ENCODE measurements at places on chromosomes 4 and X. TPM values are rescaled to one million over a fixed set of nuclear protein-coding genes. Genes with fewer than 3 reads are reported as not detected.
A peak's percentile ranks its signal among the peaks of the same experiment; 100 is the strongest.

FABP2 gene
- not detected for total RNA-seq

INTS6L gene
- 0.37 TPM for total RNA-seq

GLOD5 gene
- 2.7 TPM for total RNA-seq

KDR gene
- 12.6 TPM for total RNA-seq

CT45A10 gene
- total RNA-seq, result not detected

OCRL gene
- 8.3 TPM for total RNA-seq

DNA sequence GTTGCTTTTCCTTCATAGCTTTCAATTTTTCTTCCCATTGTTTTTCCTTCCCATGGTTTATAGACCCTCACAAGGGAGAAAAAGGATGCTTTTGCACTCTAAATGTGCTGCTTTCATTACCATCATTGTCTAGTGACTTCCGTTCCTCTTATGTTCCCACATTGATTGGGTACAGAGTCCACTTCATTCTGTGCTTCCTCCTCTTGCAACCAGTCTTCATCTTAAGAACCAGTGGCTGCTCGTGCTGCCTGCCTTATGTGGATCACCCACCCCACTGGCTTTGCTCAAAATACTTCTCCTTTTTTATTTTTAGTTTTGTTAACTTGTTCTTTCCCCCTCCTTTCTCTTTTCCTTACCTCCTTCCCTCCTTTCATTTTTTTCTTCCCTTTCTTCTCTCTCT lies 76.5 kb upstream of the BOD1L1 start:
- DNase-seq, result no peak

DNA sequence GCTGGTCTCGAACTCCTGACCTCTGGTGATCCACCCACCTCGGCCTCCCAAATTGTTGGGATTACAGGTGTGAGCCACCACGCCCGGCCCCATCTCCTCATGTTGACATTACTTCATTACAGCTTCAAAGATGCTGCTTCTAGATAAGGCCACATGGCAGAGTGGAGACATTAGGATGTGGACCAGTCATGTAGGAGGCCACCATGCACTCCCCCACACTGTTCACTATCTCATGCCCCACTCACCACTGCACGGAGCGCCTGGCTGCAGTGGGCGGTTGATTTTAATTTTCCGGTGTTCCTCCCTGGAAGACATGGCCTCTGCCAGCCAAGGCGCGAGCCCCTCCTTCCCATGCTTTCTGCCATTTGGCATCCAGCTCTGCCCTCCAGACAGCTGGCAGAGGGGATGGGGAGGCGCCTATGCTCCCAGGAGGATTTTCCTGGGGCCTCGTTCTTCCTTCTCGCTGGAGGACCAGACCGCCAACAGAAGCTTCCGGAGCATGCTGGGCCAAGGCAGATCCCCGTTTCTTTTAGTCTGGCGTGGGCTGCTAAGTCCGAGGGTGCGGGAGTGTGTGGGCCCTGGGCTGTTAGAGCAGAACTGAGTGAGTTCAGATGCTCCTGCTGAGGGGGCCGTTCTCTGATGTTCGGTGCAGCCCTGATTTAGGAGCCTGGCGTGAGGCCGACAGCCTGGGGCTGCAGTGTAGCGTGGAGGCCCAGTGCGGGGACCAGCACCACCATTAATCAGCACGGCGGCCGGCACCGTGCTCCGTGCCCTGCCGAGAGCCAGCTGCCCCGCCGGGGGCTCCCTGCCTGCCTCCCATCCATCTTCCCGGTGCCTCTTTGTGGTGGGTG lies 93.1 kb downstream of the SORCS2 start:
- no peak for DNase-seq

- DNase-seq, result no peak
These were observed 111.8 kb upstream of the DKK2 start for GRCh38 chr4:107147873-107148272.

- no peak for DNase-seq
These were observed 67.6 kb upstream of the GYPA start for GRCh38 chr4:144208074-144208473.

- DNase-seq, result no peak
These were observed 88.4 kb upstream of the GUCY1A1 start for GRCh38 chr4:155578219-155578618.

DNA sequence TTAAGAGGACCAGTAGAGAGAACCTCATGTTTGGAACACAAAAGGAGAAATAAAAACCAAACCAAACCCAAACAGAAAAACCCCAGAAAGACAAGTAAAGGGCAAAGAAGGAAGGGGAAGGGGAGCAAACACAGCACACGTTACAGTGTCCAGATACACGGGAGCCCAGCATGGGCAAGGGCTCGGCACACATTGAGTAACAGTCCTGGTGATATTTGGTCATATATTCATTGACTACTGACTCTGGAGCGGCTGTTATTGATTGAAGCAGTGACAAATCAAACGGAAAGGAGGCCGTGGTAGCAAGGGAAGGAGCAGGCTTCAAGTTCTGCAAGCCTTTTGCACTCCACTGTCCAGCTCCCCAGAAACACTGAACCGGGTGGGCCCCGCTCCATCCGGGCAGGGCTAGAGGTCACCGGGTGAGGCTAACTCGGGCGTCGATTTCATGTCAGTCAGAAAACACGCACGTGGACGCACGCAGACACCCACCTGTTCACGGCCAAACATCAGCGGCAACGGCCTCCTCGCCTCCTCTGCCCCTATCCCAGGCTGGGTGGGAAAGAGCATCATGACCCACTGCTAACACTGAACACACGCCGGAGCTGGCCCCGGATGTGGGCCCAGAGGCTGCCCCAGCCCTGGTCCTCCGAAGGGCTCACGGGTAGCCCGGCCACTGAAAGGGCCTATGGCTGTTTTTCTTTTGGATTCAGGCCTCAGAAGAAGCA lies 3.7 kb upstream of the IRAK1 start:
- DNase-seq, result no peak

- no peak for DNase-seq
These were observed 28.2 kb upstream of the CENPU start for GRCh38 chr4:184762100-184762499.

DNA sequence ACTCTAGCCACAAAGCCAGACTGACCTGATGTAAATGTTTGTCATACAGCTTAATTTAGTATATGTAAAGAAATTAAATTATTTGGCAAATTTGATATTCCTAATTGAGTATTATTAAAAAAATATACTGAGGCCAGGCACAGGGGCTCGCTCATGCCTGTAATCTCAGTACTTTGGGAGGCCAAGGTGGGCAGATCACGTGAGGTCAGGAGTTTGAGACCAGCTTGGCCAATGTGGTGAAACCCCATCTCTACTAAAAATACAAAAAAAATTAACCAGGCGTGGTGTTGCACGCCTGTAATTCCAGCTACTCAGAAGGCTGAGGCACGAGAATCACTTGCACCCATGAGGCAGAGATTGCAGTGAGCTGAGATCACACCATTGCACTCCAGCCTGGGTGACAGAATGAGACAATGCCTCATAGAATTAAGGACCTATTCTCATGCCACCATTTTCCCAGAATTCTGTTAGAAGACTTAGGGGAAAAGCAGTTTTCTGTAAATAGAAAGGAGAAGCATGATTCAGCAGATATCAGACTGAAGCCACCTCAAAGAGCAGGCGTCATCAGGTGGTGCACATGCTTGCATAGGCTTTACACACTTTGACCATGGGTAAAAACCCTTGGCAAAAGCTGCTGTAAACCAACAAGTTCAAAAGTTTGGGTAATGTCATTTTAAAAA lies 6.1 kb downstream of the UBQLN2 start:
- DNase-seq, result no peak

DNA sequence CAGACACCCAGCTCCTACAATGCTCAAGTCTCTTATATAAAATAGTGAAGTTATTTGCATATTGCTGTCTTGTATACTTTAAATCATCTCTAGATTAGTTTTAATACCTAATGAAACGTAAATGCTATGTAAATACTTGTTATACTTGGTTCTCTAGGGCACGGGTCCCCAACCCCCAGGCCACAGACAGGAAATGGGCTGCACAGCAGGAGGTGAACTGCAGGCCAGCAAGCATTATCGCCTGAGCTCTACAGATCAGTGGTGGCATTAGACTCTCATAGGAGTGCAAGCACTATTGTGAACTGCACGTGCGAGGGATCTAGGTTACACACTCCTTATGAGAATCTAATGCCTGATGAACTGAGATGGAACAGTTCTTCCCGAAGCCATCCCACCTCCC lies 395.9 kb upstream of the EMCN start:
- no peak for DNase-seq

DNA sequence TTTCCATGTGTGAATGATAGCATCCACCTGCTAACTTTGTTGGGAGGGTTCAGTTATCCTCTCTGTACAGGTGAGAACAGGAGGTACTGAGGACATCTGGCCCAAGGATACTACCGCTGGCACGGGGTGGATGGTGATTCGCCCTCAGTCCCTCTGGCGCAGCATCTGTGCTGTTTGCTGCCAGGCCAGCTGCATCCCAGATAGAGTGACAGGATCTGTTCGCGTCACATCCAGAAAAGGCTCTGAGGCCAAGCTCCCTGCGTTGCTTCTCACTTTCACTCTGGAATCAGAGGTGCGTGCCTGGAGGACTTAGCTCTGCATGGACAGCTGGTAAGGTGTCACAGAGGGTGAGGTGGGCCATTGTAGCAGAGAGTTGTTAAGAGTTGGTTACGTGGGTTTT lies 95.4 kb downstream of the TBL1X start:
- no peak for DNase-seq

DNA sequence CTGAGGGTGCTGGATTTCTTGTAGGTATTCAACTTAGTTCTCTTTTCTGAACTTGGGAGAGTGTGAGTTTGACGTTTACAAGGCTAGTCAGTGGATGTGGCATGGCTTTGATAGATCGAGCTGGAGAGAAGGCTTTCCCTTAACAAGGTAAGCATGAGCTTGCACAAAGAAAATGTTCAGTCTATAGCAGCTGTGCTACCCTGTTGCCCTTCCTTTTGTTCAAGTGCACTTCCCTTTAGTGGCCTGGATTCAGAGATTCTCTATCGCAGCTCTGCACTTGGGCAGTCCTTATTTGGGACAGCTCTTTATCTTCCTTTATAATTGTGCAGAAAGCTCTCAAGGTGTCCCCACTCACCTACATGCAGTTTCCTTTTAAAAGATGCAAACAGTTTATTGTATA lies 198.0 kb downstream of the ARHGAP24 start:
- no peak for DNase-seq

DNA sequence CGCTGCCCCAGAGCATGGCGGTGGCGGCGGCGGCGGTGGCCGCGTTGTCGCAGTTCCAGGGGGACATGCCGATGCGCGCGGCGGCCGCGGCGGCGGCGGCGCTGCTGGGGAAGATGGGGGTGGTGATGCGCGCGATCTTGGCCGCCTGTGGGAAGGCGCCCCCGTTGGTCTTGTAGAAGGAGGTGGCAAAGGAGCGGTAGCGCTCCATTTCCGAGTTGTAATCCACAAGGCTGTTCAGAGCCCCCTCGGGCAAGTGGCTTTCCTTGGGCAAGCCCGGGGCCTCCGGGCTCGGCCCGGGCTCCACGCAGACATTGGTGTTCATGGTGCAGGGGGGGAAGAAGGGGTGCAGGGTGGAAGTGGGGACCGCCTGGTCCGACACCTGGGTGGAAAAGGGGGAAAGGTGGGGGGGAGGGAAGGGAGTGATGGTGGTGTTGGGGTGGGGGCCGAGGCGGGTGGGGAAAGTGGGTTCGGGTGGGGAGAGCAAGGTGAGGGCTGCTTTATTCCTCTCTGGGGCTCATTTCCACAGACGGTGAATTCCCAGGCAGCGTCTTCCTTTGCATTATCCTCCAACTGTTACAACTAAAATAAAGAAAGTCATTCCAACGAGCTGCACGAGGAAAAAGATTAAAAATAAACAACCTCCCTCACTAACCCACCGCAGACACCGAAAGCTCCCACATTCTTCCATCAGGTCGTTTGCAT lies 3.1 kb downstream of the CXXC4 start:
- peak; percentile 57 for DNase-seq

DNA sequence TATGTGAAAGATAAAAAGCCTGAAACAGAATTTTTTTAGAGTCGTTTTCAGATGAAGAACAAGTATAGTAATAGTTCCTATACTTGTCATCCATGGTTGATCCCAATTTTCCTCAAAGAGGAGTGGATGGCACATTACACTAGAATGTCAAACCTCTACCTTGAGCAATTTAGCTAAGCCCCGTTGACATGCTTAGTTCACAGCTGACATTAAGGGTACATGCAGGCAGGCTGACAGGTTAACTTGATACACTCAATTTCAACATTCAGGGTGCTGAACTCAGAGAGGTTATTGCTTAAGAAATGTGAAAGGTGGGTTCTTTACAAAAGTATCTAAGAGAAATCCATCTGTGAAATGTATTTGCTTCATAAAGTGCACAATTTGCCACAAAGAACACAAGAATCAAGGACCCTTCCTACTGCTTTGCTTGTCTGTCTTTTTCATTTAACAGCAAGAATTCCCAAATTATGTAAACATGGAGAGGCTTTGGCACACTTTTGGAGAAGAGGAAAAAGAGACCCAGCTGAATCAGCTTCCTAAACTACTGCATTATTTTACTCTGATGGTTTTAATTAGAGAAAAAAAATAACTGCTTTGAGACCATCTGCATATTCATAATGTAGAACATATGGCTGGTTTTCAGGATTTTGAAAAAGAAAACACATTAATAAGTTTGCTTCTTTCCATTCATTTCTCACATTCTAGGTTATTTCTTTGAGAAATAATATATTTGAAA lies 122.5 kb upstream of the DDIT4L start:
- DNase-seq, result no peak

DNA sequence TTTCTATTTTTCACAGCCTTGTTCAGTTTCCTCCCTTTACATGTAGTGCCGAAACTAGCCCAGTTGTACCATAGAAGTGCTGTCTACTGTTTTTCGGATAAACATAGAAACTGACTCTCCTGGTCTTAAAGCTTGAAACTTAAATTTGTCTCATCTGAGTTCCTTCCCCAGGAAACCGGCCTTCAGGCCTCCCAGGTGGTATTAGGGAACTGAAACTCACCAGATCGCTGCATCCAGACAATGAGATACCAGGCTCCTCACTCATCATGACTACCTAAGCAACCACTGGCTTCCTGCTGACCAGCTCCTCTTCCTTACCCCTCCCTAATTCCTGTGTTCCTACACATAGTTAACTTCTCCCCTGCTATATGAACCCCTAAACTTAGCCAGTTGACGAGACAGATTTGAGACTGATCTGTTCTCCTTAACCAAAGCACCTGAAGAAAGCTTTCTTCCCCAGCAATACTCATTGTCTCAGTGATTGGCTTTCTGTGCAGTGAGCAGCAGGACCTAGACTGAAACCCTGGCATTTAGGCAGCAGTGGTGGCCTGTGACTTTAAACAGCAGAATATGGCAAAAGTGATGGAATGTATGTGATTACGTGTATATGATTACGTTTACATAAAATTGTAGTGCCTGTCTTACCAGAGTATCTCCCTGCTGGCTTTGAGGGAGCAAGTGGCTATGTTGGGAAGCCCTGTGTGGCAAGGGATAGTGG lies 959.1 kb upstream of the LCORL start:
- DNase-seq, result no peak

DNA sequence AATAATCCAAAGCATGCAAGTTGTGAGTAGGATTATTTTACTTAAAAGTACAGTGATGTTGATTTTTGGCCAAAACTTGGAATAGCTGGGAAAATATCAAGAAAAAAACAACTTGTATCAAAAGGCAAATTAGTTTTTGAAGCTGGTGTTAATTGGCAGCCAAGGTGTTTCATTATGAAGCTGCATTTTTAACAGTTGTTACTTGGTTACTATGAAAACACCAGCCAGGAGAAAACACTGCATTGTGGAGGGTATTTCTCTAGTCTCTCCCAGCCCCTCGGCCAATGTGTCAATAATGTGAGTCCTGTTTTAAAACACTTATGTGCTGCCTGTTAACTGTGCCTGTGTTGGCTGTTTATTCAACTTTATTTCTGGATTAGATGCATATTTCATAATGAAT lies 733.4 kb downstream of the ADGRL3 start:
- no peak for DNase-seq

Measured in right lobe of liver (tissue), 6 donors.